PC-9 (cell line): ENCODE measurements at places on chromosomes 16 and 17. TPM values are rescaled to one million over a fixed set of nuclear protein-coding genes. Genes with fewer than 3 reads are reported as not detected.

- H3K4me1 ChIP-seq = peaks cover 22% of the 10 kb centered on the region
- no peak overlapping the region for H3K4me3 ChIP-seq
- no peaks in the 10 kb centered on the region for H3K36me3 ChIP-seq
- H3K27me3 ChIP-seq = no peaks in the 10 kb centered on the region
- H3K27ac ChIP-seq = no peak overlapping the region
These were observed 51.7 kb downstream of the ARHGAP27 start for GRCh38 chr17:45380991-45381390.

- H3K36me3 ChIP-seq = no peaks in the 10 kb centered on the region
- H3K4me1 ChIP-seq = peaks cover 20% of the 10 kb centered on the region
- H3K27me3 ChIP-seq = no peaks in the 10 kb centered on the region
- H3K27ac ChIP-seq = no peak overlapping the region
- no peak overlapping the region for H3K4me3 ChIP-seq
- no peak for DNase-seq
These were observed 10.7 kb upstream of the CBX4 start for GRCh38 chr17:79849953-79850352.

- peak overlapping the region; percentile 99 for H3K27ac ChIP-seq
- H3K36me3 ChIP-seq = no peaks in the 10 kb centered on the region
- H3K27me3 ChIP-seq = no peaks in the 10 kb centered on the region
- H3K4me1 ChIP-seq = peaks cover 70% of the 10 kb centered on the region
- no peak overlapping the region for H3K4me3 ChIP-seq
These were observed 53.6 kb upstream of the ADORA2B start for GRCh38 chr17:15891318-15891717.

- H3K27ac ChIP-seq = no peak overlapping the region
- no peak for DNase-seq
- no peak overlapping the region for H3K4me3 ChIP-seq
- H3K4me1 ChIP-seq = peaks cover 10% of the 10 kb centered on the region; the same call in 1 of the 2 replicates
These were observed 106.8 kb downstream of the GNAO1 start for GRCh38 chr16:56298116-56298515.

GRCh38 chr17:52420555-52421078 lies 262.1 kb upstream of the CA10 start:
- no peaks in the 10 kb centered on the region for H3K4me1 ChIP-seq
- H3K27ac ChIP-seq = no peak overlapping the region
- no peaks in the 10 kb centered on the region for H3K27me3 ChIP-seq
- no peaks in the 10 kb centered on the region for H3K36me3 ChIP-seq

GRCh38 chr16:11796227-11797165 lies 562 bp downstream of the ZC3H7A start:
- no peaks in the 10 kb centered on the region for H3K27me3 ChIP-seq
- peak overlapping the region; percentile 59 for H3K27ac ChIP-seq
- 0 out of 2 replicates have a peak, but pooled peaks cover 15% of the 10 kb centered on the region for H3K36me3 ChIP-seq
- H3K4me1 ChIP-seq = peaks cover 15% of the 10 kb centered on the region

SLC13A2 gene
- not detected in 2 replicates for total RNA-seq

CD300LB gene
- not detected in 2 replicates for total RNA-seq
